ENCODE measurements at places on chromosomes 2 and 18. TPM values are rescaled to one million over a fixed set of nuclear protein-coding genes. Genes with fewer than 3 reads are reported as not detected.

GRCh38 chr18:46199515-46200147, 95.4 kb downstream of the HAUS1 start:
- DNase-seq, result peak; percentile 16

GRCh38 chr2:240926516-240927389, 20.6 kb downstream of the CROCC2 start:
- DNase-seq, result no peak

DNA sequence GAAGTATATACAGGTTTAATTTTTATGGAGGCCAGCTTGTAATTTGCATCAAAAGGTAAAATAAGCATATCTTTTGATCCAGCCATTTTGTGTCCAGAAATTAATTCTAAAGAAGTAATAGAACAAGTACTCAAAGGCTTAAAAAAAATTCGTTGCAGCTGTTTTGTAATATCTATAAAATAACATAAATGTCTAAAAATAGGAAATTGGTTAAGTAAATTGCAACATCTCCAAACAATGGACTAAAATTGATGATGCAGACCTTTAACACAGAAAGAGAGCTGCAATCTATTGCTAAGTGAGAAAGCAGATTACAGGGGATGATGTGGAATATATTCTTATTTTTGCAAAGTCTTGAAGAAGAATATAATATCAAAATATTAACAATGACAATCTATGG, 19.4 kb downstream of the AAK1 start:
- DNase-seq, result no peak

GRCh38 chr2:16855183-16855582, 189.5 kb upstream of the CYRIA start:
- DNase-seq, result no peak

GRCh38 chr2:111205774-111206173, 85.1 kb downstream of the BCL2L11 start:
- DNase-seq, result no peak

- DNase-seq, result no peak
Observed at GRCh38 chr2:21406386-21406785, 282.6 kb downstream of the TDRD15 start.

Gene PROC
- not detected for total RNA-seq

Gene DNAH7
- not detected for total RNA-seq

Data from HCT116 (cell line).